ENCODE measurements at places on chromosomes 6 and 20.
A peak's percentile ranks its signal among the peaks of the same experiment; 100 is the strongest.

- DNase-seq = no peak
These were observed 5.9 kb downstream of the ZSCAN31 start for GRCh38 chr6:28330041-28330440.

- no peak for DNase-seq
These were observed 50.9 kb upstream of the KIF25 start for GRCh38 chr6:167946604-167947003.

DNA sequence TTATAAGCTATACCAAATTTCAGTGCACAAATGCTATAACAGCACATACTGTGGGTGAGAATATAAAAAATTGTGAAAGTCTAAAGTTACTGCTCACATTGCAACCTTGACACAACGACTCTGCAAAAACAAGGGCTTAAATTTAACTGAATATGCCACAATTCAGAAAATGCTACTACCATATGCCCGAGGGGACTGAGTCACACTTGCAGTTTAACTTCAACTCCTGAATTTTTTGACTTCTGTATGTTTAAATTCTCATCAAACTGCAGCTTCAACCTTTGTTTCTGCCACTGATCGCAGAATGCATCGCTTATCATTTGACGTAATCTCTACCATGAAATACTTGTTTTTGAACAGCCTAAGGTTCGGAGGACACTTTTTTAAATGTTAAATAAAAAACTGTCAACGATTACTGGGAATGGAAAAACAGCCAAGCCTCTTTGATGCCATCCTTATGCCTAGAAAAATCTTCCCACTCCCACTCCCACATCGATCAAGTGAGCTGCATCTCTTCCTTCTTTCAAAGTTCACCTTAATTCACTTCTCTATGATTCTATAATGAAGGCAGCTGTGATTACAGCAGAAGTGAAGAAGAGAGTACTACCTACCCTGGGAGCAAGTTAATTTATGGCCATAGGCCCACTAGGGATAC, 136.5 kb downstream of the ATXN1 start:
- DNase-seq = no peak

DNA sequence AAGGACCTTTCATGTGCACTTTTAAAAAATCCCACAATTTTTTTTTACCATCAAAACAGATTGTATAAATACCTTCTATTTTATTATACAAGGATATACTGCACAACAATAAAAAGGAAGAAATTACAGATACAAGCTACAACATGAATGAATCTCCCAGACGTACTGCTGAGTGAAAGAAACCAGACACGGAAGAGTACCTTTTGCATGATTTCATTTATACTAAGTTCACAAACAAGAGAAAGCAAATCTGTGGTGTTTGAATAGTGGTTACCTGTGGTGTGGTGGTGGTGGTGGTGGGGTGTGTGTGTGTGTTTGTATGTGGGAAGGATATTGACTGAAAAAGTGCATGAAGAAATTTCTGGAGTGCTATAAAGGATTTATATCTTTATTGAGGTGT, 6.8 kb upstream of the PLCB4 start:
- DNase-seq = no peak

DNA sequence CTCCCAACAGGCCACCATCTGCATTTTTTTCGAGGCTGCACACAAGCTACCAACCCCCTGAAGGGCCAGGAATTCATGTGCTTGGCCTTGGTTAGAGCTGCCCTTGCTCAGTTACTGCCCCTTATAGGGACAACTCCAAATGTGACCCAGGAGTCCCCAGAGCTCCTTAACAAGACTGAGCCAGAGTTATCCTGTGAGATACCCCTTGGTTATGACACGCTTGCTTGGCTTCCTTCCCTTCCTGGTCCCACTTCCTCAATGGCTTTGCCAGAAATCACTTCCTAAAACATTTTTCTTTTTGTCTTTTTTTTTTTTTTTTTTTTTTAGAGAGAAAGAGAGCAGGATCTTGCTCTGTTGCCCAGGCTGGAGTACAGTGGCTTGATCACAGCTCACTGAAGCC, 8.9 kb downstream of the TREM1 start:
- no peak for DNase-seq

- DNase-seq = no peak
These were observed 117.4 kb upstream of the SOX4 start for GRCh38 chr6:21476112-21476511.

DNA sequence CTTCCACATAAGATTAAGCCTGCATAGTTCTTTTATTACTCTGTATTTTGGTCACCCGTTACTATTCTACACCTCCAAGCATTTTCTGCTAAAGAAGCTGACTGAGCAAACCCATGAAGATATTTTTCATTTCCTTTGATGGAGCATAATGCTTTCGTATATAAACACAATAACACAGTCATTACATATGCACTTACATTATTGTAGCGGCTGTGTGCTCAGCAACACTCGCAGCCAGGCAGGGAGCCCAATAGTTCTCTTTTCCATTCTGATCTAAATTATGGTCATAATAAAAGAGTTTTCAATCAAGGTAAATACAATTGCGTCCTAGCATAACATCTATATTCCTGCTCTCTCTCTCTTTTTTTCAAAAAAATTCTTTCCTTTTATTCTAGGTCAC, 69.6 kb upstream of the TFB1M start:
- DNase-seq = no peak

- no peak for DNase-seq
These were observed 33.3 kb downstream of the BEND3 start for GRCh38 chr6:107082045-107082444.

GRCh38 chr6:98724537-98724936, 109.8 kb upstream of the POU3F2 start:
- DNase-seq = no peak

DNA sequence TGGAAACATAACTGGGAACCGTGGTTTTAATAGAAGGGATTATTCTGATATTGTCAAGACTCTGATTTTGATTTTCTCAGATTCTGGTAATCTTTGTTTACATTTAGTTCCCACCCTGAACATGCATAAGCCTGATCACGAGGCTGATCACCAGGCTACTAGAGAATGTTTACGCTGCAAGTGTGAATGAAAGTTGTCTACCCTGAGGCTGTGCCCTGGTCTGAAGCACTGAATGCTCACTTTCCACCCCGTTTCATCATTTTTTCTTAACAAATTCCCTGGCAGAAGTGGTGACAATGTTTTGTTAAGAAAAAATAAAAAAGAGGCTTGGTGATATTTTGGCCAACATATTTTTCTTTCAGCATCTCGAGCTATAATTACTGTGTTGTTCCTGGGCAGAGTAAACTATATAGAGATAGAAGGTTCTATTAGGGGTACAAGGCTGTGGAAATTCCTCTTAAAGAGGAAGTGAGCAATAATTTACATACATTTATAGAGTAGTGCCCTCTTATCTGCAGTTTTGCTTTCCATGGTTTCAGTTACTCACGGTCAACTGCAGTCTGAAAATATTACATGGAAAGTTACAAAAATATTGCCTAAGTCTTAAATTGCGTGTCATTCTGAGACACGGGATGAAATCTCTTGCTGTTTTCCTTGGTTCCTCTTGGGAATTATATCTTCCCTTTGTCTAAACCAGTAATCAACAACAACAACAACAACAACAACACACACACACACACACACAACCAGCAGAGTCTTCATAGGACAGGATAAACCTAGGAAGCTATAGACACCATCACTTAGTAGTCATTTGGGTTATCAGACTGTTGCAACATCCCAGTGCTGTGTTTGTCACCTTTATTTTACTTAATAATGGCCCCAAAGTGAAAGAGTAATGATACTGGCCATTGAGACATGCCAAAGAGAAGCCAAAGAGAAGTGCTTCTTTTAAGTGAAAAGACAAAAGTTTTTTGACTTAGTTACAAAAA, 566.6 kb upstream of the CITED2 start:
- peak; percentile 17 for DNase-seq

GRCh38 chr6:435441-436307, 44.1 kb downstream of the IRF4 start:
- DNase-seq = no peak

- DNase-seq = no peak
These were observed 674.6 kb upstream of the MARCKS start for GRCh38 chr6:113182370-113183141.

DNA sequence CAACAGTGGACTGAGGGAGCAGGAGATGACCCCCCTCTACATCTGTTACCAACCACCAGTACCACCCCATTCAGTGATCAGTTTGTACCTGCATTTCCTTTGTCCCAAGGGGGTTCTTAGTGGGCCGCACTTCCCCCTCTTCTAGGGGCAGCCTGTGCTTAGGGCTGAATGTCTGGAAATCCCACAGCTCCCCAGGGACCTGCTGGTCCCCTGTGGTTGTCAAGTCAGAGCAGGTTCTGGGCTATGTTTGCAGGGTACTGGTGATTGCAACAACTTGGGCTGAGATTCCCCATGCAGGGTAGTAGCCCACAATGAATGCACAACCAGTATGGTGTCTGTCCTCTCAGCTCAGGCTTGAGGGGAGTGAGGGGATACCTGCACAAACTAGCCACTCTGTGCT, 39.7 kb upstream of the COL10A1 start:
- peak; percentile 26 for DNase-seq

DNA sequence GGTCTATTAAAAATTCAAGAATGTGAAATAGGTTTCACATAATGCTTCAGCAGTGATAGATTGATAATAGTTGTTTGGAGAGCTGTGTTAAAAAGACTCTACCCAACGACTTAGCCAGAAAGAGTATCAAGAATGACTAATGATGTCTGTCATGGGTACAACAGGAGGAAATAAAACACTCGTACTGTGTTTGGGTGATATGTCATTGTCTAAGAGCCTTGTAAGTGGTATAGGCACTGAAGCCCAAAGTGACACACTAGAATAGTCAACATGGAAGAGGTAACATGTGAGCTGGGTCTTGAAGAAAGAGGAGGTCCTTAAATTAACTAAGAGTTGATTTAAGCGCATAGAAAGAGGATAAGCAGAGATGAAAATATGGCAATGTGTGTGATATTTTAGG, 471.8 kb upstream of the MAN1A1 start:
- DNase-seq = no peak

- DNase-seq = no peak
These were observed 366.1 kb downstream of the UTRN start for GRCh38 chr6:144651234-144651633.

DNA sequence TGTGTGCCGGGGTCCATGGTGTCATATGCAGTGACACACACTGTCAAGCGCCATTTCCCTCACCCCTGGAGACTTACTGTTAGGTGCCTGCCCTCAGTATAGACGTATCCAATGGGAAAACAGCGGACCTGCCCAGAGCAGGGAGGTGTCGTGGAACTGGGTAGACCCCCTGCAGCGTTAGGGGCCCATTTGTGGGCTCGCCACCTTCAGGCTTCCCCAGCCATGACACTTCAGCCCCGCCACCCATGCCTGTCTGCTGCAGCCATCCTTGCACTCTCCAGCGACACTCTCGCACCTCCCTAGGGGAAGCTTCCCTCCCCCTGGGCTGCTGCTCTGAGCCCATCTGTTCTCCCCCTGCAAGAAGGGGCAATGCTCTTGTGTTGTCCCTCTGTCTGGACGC, 43.2 kb downstream of the STK35 start:
- DNase-seq = no peak

- DNase-seq = no peak
These were observed 99.6 kb upstream of the DST start for GRCh38 chr6:56742122-56742791.

DNA sequence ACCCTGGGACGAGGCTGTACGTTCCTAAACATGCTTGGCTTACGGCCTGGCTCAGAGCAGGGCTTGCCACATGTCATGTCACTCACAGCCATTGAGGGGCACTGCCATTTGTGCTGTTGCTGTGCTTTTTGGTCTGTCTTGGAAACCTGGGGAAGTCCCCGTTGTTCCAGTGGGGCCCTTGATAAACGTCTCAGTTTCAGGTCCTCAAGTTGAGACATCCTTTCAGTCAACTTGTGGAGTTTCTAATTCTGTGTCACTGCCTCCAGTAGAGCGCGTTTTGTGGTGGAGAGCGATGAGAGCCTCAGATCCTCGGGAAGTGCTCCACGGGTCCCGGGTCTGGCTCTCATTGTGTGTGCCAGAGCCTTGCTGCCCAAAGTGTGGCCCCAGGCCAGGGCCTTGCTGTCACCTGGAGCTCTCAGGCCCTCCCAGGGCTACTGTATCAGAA, 43.0 kb upstream of the CCR6 start:
- peak; percentile 93 for DNase-seq

DNA sequence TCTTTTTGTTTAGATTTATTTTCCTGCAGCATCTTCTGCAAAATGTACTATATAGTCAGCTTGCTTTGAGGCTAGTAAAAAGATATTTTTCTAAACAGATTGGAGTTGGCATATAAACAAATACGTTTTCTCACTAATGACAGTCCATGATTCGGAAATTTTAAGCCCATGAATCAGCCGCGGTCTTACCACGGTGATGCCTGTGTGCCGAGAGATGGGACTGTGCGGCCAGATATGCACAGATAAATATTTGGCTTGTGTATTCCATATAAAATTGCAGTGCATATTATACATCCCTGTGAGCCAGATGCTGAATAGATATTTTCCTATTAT, 3.2 kb downstream of the FOXC1 start:
- no peak for DNase-seq

- DNase-seq = peak; percentile 60
These were observed 64.8 kb downstream of the UTRN start for GRCh38 chr6:144349690-144350527.

DNA sequence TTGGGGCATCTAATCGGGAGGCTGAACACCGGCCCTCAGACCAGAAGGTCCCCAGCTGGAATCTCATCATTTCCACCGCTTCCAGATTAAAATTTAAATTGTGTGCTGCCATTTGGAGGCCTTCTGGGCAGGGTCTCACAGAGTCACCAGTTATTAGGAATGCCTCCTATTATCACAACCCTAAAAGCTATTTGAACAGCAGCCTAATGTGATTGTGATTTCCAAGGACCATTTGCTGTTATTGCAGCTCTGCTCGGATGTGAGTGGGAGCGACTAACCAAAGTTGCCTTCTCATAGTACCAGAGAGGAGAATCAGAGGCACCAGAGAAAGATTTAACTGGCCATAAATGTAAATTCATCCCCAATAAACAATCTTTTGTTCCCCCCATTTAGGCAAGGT, 277.3 kb downstream of the RNF144B start:
- DNase-seq = no peak

GRCh38 chr6:13484138-13484708, 3.2 kb downstream of the GFOD1 start:
- no peak for DNase-seq

DNA sequence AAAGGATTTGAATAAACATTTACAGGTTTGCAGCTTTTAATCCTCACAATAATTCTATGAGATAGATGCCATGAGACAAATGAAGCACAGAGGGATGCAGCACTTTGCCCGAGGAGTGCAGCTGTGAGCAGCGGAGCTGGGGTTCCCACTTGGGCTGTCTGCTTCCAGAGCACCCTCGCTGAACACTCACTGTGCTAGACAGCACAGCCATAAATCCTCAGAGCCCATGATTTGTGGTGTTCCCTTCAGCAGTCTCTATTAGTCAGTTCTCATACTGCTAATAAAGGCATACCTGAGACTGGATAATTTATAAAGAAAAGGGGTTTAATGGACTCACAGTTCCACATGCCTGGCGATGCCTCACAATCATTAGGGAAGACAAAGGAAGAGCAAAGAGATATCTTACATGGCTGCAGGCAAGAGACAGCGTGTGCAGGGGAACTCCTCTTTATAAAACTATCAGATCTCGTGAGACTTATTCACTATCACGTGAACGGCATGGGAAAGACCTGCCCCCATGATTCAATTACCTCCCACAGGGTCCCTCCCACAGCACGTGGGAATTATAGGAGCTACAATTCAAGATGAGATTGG, 25.3 kb upstream of the CTAGE9 start:
- DNase-seq = no peak

- DNase-seq = no peak
These were observed 78.3 kb upstream of the CHD6 start for GRCh38 chr20:41696428-41696827.
